ENCODE measurements at places on chromosomes 1 and 21. TPM values are rescaled to one million over a fixed set of nuclear protein-coding genes. Genes with fewer than 3 reads are reported as not detected.

The DYNLT5 gene
- total RNA-seq = not detected

DNA sequence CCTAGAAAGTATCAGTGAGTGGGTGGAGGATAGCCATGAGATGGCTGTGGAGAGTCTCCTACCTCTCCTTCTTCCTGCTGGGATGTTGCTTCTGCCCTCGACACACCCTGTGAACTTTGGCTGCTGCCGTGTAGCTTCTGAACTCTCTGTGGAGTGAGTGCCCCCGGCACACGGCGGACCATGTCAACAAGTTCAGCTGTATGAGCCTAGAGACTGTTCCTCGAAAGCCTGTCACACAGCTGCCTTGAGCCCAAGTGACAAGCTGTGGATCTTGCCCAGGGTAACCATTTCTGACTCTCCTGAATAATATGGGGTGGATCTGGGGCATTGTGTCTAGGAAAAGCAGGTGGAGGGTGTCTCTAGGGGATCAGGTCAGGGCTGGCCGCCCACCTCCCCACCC lies 143.2 kb downstream of the NOS1AP start:
- H3K27me3 ChIP-seq = peaks cover 9% of the 10 kb centered on the region
- DNase-seq = no peak

- no peak overlapping the region for H3K27ac ChIP-seq
- H3K4me3 ChIP-seq = no peak overlapping the region
- no peak for DNase-seq
- no peaks in the 10 kb centered on the region for H3K36me3 ChIP-seq
These were observed 131.0 kb downstream of the TRIM33 start for GRCh38 chr1:114379987-114380386.

DNA sequence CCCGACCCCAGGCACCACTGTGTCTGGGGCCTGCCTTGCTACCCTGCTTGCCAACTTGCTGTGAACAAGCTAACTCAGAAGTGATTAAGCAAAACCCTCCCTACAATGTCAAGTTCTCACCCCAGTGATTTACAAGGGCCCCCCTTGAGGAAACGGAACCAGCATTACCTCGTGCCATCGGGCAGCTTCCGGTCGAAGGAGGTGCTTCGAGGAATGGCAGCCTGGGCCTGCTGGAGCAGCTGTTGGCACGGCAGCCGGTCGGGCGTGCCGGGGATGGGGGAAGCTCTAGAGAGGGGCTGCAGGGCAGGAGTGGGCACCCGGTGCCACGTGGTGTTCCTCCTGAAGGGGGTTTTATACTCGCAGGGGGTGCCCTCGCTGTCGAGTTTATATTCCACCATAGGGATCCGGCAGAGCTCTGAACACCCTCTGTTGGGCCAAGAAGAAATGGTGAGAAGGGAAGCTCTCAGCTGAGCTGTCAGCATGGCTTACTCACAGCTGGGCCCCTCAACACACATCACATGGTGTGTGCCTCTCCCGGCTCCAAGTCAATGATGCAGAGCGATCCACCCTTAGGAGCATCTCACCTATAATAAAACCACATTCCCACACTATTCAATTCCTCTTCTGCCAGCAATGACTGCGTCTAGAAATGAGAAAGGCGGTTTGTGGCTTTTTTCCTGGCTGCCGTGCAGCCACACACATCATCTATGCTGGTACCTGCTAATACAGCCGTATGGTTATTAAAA lies 184.4 kb downstream of the SIPA1L2 start:
- H3K27me3 ChIP-seq = no peaks in the 10 kb centered on the region

Measured in activated CD4-positive, alpha-beta T cell treated with anti-CD3 and anti-CD28 coated beads for 36 hours (primary cell).